ENCODE measurements at places on chromosomes 1 and 21.

DNA sequence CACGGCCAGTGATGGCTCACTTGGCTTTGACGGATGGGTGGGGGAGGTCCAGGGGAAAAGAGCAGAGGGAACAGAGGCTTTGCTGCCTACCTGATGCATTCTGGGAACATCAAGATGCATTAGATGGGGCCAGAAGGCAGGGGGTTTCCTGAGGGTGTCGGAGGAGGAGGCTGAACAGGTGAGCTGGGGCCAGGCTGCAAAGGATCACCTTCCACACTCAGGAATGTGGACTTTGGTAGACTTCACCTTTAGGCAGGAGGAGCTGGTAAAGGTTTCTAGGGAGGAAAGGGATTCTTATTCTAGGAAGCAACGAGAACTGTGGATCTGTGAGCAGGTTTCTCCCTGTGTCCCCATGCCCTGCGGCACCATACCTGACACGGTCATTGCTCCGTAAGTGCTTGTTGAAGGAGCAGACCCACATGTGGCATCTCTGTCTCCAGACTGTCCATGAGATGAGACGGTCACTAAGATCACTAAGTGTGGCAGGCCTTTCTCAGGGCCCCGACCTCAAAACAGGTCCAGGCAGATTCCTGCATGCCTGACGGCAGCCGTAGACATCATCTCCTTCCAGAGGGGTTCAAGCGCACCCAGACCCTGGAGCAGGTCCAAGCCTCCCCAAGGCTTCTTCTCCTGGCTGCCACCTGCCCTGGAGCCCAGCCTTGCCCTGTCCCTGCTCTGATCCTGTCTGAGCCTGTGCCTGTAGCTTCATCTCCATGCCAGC, 89.1 kb upstream of the SLC25A33 start:
- DNase-seq = no peak

GRCh38 chr1:201653233-201653632, 114.3 kb downstream of the NAV1 start:
- no peak for DNase-seq

DNA sequence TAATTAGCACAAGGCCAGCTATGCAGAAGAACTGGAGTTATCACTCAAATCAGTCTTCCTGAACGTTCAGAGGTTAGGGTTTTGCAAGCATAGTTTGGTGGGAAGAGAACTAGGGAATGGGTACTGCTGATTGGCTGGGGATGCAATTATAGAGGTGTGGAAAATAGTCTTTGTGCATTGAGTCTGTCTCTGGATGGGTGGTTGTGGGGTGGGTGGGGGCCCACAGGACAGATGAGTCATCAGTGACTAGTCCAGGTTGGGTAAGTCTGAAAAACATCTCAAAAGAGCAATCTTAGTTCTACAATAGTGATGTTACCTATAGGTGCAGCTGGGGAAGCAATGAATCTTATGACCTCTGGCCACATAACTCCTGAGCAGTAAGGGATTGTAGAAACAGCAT, 89.7 kb upstream of the HMCN1 start:
- DNase-seq = no peak

DNA sequence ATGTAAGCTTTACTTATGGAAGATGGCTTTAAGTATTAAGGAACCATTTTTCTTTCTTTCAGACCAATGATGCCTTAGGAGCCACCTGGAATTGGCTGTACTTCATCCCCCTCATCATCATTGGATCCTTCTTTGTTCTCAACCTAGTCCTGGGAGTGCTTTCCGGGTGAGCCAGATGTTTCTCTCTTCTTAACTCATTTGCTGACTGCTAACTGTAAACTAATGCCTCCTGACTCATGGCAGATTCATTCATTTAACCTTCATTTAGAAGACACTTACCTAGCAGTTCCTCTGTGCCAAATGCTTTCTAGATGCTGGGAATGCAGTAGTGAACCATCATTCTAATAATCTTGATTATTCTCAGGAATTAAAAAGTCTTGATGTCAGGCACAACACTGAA, 168.0 kb downstream of the CACNA1E start:
- DNase-seq = no peak

- no peak for DNase-seq
Observed at GRCh38 chr1:231618609-231619256, 7.9 kb upstream of the DISC1 start.

DNA sequence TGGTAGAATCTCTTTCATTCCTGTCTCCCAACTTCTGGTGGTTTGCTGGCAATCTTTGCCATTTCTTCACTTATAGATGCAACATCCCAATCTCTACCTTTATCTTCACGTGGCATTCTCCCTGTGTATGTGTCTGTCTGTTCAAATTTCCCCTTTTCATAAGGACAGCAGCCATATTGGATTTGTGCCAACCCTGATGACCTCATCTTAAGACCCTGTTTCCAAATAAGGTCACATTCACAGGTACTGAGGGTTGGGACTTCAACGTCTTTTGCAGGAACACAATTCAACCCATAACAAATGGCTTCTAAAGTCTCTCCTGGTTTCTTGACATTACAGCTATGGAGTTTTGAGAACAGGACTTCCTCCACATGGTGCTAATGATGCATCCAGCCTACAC, 84.5 kb upstream of the OLIG2 start:
- DNase-seq = no peak

- no peak for DNase-seq
Observed at GRCh38 chr21:25895565-25896205, 160.9 kb downstream of the GABPA start.

DNA sequence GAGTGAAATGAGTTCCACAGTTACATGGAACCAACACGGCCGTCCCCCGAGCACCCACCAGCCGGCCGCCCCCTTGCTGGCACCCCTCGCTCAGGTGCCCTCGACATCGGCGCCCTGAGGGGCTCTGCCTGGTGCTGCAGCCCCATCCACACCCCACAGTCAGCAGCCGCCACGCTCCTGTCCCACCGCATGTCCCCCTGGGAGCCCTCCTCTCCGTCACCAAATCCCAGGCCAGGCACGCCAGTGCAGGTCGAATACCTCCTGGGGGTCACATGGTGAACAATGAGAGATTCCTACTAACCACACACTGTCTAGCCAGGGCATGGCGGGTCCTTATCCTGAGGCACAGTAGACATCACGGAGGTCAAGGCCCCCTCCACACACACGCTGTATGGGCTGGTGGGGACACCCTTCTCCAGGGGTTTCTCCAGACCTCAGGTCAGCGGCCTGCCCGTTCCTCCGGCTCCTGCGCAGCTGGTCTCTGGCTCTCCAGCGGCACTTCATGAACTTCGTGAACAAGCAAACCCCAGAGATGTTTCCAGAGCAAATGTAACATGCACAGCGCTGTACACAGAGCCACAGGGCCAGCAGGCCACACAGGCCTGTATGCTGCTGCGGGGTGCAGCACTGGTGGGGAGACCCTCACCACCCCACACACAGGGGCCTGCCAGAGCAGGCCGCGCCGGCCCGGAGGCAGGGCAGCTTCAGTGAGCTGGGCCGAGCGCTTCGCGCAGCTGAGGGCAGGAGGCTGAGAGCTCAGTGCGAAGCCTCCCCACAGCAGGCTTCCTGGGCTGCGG, 21.8 kb downstream of the POFUT2 start:
- DNase-seq = no peak

DNA sequence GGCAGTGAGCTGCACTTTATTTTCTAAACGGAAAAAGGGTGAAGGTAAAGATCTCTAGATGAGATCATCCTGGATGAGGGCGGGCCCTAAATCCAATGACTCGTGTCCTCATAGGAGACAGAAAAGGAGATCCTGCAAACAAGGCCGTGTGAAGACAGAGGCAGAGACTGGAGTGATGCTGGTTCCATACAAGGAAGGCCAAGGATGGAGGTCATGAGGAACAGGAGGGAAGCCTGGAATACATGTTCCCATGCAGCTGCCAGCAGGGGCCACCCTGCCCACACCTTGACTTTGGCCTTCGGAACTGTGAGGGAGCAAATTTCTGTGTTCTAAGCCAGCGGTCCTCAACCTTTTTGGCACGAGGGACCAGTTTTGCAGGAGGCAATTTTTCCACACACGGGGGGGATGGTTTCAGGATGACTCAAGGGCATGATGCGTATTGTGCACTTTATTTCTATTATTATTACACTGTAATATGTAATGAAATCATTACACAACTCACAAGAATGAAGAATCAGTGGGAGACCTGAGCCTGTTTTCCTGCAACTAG, 94.3 kb downstream of the PSMG1 start:
- DNase-seq = no peak

DNA sequence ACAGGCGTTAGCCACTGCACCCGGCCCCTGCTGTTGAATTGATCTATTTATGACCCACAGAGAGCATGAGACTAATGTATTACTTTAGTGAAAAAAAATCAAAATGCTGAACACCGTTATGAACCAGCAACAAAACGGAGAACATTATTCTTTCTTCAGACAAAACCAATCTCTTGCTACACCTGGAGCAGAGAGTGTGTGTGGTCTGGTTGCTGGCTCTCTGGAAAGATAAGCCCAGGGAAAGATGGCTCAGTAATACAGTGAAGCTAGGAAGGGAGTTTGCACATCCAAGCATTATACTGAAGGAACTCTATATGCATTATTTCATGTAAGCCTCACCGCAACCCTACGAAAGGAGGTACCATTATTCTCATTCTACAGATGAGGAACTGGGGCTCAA, 117.0 kb downstream of the GLUL start:
- no peak for DNase-seq

DNA sequence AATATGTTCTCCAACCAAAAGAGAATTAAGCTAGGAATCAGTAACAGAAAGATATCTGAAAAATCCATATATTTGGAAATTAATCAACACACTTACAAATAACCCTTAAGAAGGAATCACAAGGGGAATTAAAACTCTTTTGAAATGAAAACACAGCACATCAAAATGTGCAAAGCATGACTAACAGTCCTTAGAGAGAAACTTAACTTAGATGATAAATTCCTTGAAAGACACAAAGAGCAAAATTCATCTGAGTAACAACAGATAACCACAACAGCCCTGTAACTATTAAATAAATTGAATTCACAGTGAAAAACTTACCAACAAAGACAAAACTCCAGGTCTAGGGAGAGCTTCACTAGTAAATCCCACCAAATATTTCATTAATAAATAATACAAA, 283.8 kb downstream of the SDCCAG8 start:
- no peak for DNase-seq

DNA sequence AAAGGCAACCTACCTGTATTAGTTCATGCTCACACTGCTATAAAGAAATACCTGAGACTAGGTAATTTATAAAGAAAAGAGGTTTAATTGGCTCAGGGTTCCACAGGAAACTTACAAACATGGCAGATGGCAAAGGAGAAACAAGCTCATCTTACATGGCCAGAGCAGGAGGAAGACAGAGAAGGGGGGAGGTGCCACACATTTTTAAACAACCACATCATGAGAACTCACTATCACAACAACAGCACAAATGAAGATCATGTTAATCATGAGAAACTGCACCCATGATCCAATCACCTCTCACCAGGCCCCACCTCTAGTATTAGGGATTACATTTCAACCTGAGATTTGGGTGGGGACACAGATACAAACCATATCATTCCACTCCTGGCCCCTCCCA, 90.6 kb upstream of the KCTD3 start:
- DNase-seq = no peak

GRCh38 chr1:193181536-193181935, 4.9 kb downstream of the B3GALT2 start:
- DNase-seq = no peak

- no peak for DNase-seq
Observed at GRCh38 chr1:38241594-38242334, 195.2 kb upstream of the POU3F1 start.

- no peak for DNase-seq
Observed at GRCh38 chr1:118081387-118081786, 103.6 kb downstream of the SPAG17 start.

Measured in stimulated activated naive CD8-positive, alpha-beta T cell treated with anti-CD3 and anti-CD28 coated beads, Interleukin-15, amount 100 ng/mL, for 72 hours (primary cell).